ENCODE measurements at places on chromosomes 2 and 18. TPM values are rescaled to one million over a fixed set of nuclear protein-coding genes. Genes with fewer than 3 reads are reported as not detected.
A peak's percentile ranks its signal among the peaks of the same experiment; 100 is the strongest.

- no peak for DNase-seq
- H3K27ac ChIP-seq: no peak overlapping the region
- no peaks in the 10 kb centered on the region for H3K4me1 ChIP-seq
- no peaks in the 10 kb centered on the region for H3K36me3 ChIP-seq
Measured at GRCh38 chr18:34283506-34283905, 58.8 kb upstream of the NOL4 start.

GRCh38 chr2:42055573-42056514, 8.0 kb downstream of the PKDCC start:
- no peak overlapping the region for H3K4me3 ChIP-seq
- no peaks in the 10 kb centered on the region for H3K27me3 ChIP-seq
- H3K36me3 ChIP-seq: peaks cover 28% of the 10 kb centered on the region

GRCh38 chr18:80157708-80158343, 48.8 kb downstream of the ADNP2 start:
- H3K27me3 ChIP-seq: no peaks in the 10 kb centered on the region
- no peak overlapping the region for H3K27ac ChIP-seq
- DNase-seq: no peak
- H3K36me3 ChIP-seq: peaks cover 13% of the 10 kb centered on the region
- no peaks in the 10 kb centered on the region for H3K4me1 ChIP-seq

GRCh38 chr2:181378491-181378890, 78.7 kb upstream of the ITGA4 start:
- no peaks in the 10 kb centered on the region for H3K27me3 ChIP-seq
- H3K27ac ChIP-seq: no peak overlapping the region
- no peaks in the 10 kb centered on the region for H3K4me1 ChIP-seq
- DNase-seq: no peak

- no peak overlapping the region for H3K4me3 ChIP-seq
- H3K27ac ChIP-seq: no peak overlapping the region
- no peak for DNase-seq
- no peaks in the 10 kb centered on the region for H3K36me3 ChIP-seq
- peaks cover 26% of the 10 kb centered on the region for H3K4me1 ChIP-seq
Measured at GRCh38 chr2:111656894-111657293, 227.1 kb downstream of the ANAPC1 start.

GRCh38 chr2:212975333-212975732, 176.1 kb downstream of the IKZF2 start:
- H3K27ac ChIP-seq: no peak overlapping the region
- DNase-seq: no peak
- peaks cover 11% of the 10 kb centered on the region for H3K4me1 ChIP-seq
- no peak overlapping the region for H3K4me3 ChIP-seq
- H3K36me3 ChIP-seq: no peaks in the 10 kb centered on the region

DNA sequence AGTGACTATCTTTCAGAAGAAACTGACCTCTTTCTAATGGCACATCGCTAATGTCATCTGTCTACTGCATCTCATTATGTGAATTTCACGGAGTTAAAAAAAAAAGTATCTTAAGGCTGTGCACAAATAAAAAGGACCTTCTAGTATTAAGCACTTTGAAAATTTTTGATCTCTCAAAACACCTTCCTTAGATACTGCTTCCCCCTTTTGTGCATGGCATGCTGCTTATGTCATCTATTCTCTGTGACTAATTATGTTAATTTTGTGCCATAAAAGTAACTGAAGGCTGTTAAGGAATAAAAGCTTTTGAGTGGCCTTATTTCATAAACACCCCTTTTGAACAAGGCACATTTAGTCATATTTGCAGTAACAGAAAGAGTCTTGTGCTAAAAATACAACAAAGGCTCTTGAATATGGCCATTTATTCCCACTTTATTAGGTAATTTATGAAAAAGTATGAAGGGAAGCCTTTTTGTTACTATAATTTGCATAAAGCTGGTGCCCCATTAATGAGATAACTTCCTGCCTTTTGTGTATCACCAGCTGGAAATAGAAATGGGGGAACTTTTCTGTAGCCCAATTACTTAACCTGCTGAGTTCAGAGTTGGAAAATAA, 1412.0 kb upstream of the ZEB2 start:
- H3K27ac ChIP-seq: no peak overlapping the region
- H3K4me3 ChIP-seq: no peak overlapping the region
- H3K4me1 ChIP-seq: no peaks in the 10 kb centered on the region

DNA sequence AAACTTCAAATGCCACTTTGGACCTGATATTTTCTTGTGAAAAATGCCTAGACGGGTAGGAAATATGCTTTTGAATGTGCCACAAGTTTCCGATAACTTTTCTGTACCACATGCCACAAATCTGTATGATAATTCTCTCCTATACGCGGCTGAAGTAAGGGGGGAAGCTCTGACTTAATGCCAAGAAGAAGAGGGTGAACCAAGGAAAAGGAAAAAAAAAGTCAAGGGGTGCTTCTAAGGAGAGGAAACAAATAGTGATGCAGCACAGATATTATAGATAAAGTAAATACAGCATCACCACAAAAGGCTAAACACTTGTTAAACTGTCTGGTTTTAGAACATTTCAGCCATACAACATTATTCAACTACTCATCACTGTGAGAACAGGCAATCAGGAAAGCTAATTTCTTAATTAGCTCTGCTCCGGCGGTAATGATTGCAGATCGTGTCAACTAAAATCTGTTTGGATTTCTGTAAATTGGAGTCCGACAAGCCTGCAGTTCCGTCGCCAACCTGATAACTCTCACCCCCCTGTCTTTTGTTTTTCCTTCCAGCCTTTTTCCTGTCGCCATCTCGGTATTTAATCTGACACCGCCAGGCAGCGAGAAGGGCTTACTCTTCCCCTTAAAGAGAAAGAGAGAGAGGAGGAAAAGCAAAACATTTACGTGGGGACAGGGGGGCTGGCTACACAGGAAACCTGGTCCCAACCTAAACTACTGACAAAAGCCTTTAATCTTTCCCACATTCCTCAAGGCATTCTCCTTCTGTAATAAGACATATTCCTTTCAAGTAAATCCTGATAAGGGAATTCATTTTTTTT, 67.5 kb downstream of the ZEB2 start:
- H3K36me3 ChIP-seq: no peaks in the 10 kb centered on the region
- peak overlapping the region; percentile 60 for H3K27ac ChIP-seq
- H3K27me3 ChIP-seq: no peaks in the 10 kb centered on the region
- peaks cover 55% of the 10 kb centered on the region for H3K4me1 ChIP-seq

DNA sequence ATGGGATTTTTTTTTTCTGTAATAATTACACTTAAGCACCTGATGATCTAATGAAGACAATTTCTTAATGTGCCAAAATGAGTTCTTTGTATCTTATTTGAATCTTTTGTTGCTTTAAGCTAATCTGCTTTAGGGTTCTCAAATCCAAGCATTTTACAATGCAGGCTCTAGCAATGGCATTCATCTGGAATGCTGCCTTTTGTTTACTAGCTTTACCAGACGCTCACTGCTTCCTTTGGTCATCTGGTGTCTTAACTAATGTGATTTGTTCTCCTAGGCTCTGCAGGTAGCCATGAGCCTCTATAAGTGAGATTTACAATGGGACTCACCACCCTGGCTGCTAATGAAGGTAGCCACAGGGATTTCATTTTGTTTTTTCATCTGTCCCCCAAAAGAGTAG, 100.3 kb downstream of the GREB1L start:
- no peaks in the 10 kb centered on the region for H3K36me3 ChIP-seq
- DNase-seq: no peak
- H3K27ac ChIP-seq: no peak overlapping the region
- no peak overlapping the region for H3K4me3 ChIP-seq
- no peaks in the 10 kb centered on the region for H3K27me3 ChIP-seq

DNA sequence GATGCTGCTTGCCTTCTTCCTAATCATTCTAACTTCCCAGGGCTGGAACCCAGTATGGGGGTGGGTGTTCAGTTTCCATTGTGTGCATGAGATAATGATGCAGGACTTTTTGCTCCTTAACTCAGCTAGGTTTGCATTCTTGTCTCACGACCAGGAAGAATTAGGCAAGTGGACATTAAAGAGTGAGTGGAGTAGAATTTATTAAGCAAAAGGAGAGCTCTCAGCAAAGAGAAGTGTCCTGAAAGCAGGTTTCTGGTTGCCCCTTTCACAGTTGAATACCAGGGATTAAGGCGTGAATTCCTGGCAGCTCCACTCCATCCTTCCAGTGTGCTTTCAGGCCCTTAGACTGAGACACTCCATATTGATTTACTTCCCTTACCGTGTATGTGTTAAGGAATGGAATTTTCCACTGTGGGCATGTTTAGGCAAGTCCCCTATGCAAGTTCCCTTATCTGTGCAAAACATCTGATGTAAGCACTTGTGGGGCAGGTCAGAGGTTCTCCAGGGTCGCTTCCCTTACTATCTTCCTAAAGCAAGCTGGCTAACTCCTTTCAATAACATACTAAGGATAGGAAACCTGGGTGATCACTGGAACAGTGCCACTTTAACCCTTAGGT, 126.5 kb downstream of the GPR39 start:
- H3K4me1 ChIP-seq: no peaks in the 10 kb centered on the region
- H3K27ac ChIP-seq: no peak overlapping the region
- H3K27me3 ChIP-seq: peaks cover 2% of the 10 kb centered on the region
- no peak overlapping the region for H3K4me3 ChIP-seq
- DNase-seq: no peak

- peaks cover 23% of the 10 kb centered on the region for H3K4me1 ChIP-seq
- no peak overlapping the region for H3K27ac ChIP-seq
- no peak for DNase-seq
- H3K27me3 ChIP-seq: peaks cover 11% of the 10 kb centered on the region
- H3K4me3 ChIP-seq: no peak overlapping the region
- H3K36me3 ChIP-seq: peaks cover 4% of the 10 kb centered on the region
Measured at GRCh38 chr18:48615566-48616401, 77.0 kb downstream of the CTIF start.

Gene ACYP2
- total RNA-seq: 9.1 TPM

DNA sequence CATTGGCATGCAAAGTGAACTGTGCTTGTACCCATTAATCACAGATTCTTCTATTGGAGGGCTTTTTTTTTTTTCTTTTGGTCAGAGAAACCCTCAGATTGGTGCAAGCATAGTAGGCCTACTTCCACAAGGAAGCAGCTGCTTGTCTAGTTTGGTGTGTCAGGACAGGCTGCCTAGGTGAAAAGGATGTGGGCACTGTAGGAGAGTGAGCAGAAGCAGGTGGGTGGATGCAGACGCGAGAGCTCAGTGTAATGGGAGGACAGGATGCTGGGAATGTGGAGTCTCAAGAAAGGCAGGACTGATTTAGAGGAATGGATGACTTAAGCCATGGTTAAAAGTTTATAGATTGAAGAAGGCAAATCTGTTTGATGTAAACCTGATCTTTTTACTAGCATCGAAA, 3.1 kb downstream of the ELP2 start:
- H3K27ac ChIP-seq: no peak overlapping the region
- no peaks in the 10 kb centered on the region for H3K27me3 ChIP-seq
- H3K4me1 ChIP-seq: peaks cover 35% of the 10 kb centered on the region
- no peak overlapping the region for H3K4me3 ChIP-seq

GRCh38 chr2:54545702-54546450, 89.7 kb downstream of the SPTBN1 start:
- H3K4me3 ChIP-seq: no peak overlapping the region
- no peak overlapping the region for H3K27ac ChIP-seq
- H3K4me1 ChIP-seq: peaks cover 27% of the 10 kb centered on the region
- DNase-seq: no peak
- H3K27me3 ChIP-seq: no peaks in the 10 kb centered on the region
- no peaks in the 10 kb centered on the region for H3K36me3 ChIP-seq

DNA sequence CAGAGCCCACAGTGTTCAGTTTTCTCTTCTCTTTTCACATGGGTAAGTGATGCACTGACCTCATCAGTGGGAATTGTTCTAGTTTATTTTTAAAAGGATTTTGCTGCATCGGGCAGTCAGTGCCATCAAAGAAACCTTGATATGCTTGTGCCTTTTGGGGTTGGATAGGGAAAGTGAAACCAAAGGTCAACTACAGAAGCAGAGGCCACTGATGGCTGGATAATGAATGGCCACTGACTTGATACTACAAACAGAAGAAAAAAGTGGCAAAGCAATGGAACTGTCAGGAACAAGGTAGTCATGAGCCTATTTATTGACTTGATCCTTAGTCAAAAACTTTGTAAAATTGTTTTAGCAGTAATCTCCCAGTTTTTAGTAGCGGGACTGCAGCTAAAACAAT, 636.3 kb upstream of the ZEB2 start:
- no peaks in the 10 kb centered on the region for H3K27me3 ChIP-seq
- H3K4me1 ChIP-seq: peaks cover 13% of the 10 kb centered on the region
- H3K27ac ChIP-seq: no peak overlapping the region
- DNase-seq: no peak
- H3K36me3 ChIP-seq: no peaks in the 10 kb centered on the region
- H3K4me3 ChIP-seq: no peak overlapping the region

- no peak for DNase-seq
- H3K4me3 ChIP-seq: no peak overlapping the region
- H3K4me1 ChIP-seq: peaks cover 15% of the 10 kb centered on the region
- no peaks in the 10 kb centered on the region for H3K27me3 ChIP-seq
- H3K27ac ChIP-seq: no peak overlapping the region
- no peaks in the 10 kb centered on the region for H3K36me3 ChIP-seq
Measured at GRCh38 chr2:191318729-191319078, 73.5 kb downstream of the MYO1B start.

DNA sequence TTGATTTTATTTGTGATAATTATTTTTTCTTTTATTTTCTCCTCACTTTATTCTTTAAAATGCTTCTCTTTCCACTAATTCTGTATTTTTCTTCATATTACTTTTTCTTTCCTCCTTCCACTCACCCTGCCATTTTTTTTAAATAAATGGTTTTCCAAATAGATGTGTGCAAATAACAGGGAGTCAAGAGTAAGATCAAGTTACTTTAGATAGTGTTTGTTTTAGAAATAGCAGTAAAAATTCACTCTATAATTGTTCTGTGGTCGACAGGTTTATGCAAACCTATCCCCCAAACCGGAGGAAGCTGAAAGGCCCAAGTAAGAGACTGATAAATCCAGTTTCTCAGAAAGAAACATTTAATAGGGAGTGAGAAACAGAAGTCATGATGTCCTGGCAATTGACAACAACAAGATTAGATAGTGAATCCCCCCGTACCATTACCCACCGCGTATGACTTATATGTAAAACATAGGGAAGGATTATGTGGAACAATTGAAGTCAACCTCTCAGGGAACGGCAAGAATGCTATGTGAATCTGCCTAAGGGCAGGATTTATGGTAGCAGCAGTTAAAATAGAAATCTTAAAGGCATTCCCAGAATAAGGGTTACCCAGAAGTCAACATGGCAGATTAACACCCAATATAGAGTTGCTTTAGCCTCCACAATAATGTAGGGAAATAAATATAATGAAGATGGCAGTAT, 75.5 kb downstream of the KYNU start:
- no peaks in the 10 kb centered on the region for H3K27me3 ChIP-seq
- no peak for DNase-seq
- H3K4me1 ChIP-seq: no peaks in the 10 kb centered on the region
- no peaks in the 10 kb centered on the region for H3K36me3 ChIP-seq
- H3K27ac ChIP-seq: no peak overlapping the region
- H3K4me3 ChIP-seq: no peak overlapping the region

DNA sequence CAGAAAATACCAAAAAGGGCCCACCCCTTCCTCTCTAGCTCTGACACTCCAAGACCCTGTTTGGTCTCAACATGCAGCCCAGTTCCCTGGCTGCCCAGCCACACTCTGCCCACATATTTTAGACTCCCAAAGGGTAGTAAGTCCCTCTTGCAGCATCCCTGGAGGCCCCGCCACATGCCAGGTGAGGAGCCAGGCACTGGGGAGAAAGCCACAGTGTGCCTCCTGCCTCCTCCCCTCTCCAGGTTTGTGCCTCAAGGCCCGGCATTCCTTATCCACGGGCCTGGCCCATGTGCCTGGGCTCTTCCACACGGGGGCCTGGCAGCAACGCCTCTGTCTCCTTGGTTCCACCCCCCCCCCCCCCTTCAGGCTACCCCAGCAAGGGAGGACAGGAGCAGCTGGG, 75.5 kb downstream of the HS1BP3 start:
- no peak overlapping the region for H3K27ac ChIP-seq
- H3K4me1 ChIP-seq: peaks cover 59% of the 10 kb centered on the region
- no peak overlapping the region for H3K4me3 ChIP-seq
- no peaks in the 10 kb centered on the region for H3K27me3 ChIP-seq
- no peaks in the 10 kb centered on the region for H3K36me3 ChIP-seq
